PC-3 (cell line): ENCODE measurements at places on chromosomes 4 and X. TPM values are rescaled to one million over a fixed set of nuclear protein-coding genes. Genes with fewer than 3 reads are reported as not detected.

CPZ gene
- total RNA-seq: 21.7 and 27.9 TPM in 2 replicates

GRCh38 chr4:121860121-121860520 lies 10.2 kb downstream of the BBS7 start:
- no peaks in the 10 kb centered on the region for H3K4me1 ChIP-seq
- no peak overlapping the region for H3K4me3 ChIP-seq
- no peaks in the 10 kb centered on the region for H3K27me3 ChIP-seq
- H3K27ac ChIP-seq: no peak overlapping the region

SLC6A14 gene
- total RNA-seq: 0.07 TPM in 1 of 2 replicates, not detected in the other

DNA sequence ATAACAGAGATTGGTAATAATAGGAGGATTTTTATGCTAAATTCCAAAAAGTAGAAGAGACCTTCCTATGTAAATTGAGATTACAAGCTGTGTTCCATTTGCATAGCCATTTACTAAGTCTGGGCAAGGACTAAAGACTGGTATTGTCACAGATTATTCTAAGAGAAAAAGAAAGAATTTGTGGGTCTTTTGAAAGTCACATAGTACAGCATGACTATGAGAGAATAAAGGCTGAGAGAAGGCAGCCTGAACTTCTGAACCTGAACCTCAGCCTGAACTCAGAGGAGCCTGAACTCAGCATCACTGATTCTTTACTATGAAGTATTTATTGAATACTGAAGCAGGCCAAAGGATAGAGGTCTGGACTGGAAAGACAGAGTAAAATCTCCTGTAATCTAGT lies 297.5 kb downstream of the STPG2 start:
- H3K4me1 ChIP-seq: no peaks in the 10 kb centered on the region
- H3K4me3 ChIP-seq: no peak overlapping the region
- H3K36me3 ChIP-seq: no peaks in the 10 kb centered on the region
- H3K27me3 ChIP-seq: no peaks in the 10 kb centered on the region

- no peaks in the 10 kb centered on the region for H3K4me1 ChIP-seq
- H3K27ac ChIP-seq: no peak overlapping the region
- H3K36me3 ChIP-seq: peaks cover 84% of the 10 kb centered on the region
- H3K4me3 ChIP-seq: no peak overlapping the region; the same call in 1 of the 2 replicates
- H3K27me3 ChIP-seq: no peaks in the 10 kb centered on the region
These were observed 35.6 kb downstream of the ZNF141 start for GRCh38 chr4:373062-373839.

DNA sequence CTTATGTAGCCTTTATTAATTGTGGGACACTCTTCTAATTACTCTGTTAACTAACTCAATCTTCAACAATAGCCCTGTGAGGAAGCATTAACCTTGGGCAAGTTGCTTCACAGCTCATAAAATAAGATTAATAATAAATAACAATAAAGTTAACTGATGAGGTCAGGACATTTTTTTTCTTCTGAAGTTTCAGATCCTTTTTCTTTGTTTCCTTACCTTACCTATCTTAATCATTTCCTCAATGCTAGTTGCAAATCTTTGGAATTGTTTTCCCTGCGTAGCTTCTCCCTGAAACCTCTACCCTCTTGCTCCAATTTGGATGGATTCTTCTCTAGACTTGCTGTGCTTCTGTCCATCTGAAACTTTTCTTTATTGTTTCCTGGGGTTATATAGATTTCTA lies 17.5 kb upstream of the PLAC8 start:
- no peak overlapping the region for H3K4me3 ChIP-seq
- no peak for DNase-seq
- H3K4me1 ChIP-seq: peaks cover 2% of the 10 kb centered on the region; the same call in 1 of the 2 replicates
- no peaks in the 10 kb centered on the region for H3K27me3 ChIP-seq

DNA sequence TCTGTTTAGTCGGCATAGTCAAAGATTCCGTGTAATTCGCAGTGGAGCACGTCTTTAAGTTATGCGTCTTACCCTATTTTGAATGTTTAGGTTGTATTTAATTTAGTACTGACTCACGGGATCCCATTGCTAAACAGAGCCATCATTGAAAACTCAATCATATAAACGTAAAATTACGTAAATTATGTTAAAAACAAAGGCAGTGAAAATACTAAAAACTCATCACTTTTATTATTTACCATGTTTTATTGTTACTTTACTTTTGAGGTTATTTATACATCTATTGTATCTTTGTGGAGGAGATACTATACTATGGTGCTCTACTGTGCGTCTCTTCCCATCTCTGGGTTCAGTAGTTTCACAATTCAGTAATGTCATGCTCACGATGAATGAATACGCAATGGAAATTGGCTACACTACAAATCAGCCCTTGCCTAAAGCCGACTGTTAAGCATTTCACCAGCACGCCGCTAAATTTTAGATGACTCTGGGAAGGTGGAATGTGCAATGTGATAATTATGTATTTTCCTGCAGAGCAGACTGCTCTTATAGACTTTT lies 944 bp downstream of the FUNDC2 start:
- peak overlapping the region; percentile 77 for H3K4me3 ChIP-seq
- peak overlapping the region; percentile 90 for H3K27ac ChIP-seq
- peaks cover 13% of the 10 kb centered on the region for H3K4me1 ChIP-seq
- H3K27me3 ChIP-seq: no peaks in the 10 kb centered on the region

DNA sequence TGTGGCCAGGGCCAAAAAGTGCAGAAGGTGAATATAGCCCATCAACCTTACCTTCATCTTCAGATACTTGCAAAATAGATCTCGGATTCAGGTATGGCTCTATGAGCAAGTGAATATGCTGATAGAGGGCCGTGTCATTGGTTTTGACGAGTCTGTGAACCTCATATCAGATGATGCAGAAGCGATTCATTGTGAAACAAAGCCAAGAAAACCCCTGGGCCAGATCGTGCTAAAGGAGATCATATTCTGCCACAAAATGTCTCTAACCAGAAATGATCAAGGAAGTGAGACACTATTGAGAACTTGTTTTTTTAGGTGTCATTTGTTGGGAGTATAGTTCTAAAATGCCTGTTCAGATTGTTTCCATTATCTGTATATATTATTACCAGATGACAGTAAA lies 48.3 kb downstream of the PDK3 start:
- H3K27me3 ChIP-seq: no peaks in the 10 kb centered on the region
- H3K27ac ChIP-seq: no peak overlapping the region
- DNase-seq: peak; percentile 28
- H3K36me3 ChIP-seq: no peaks in the 10 kb centered on the region
- no peaks in the 10 kb centered on the region for H3K4me1 ChIP-seq
- no peak overlapping the region for H3K4me3 ChIP-seq

ALB gene
- 0.22 TPM in 1 of 2 replicates, not detected in the other for total RNA-seq

GRCh38 chr4:2765832-2766526 lies 9.8 kb upstream of the TNIP2 start:
- H3K4me3 ChIP-seq: no peak overlapping the region
- H3K27ac ChIP-seq: no peak overlapping the region
- no peaks in the 10 kb centered on the region for H3K36me3 ChIP-seq
- no peaks in the 10 kb centered on the region for H3K27me3 ChIP-seq
- H3K4me1 ChIP-seq: no peaks in the 10 kb centered on the region
- no peak for DNase-seq

- no peak overlapping the region for H3K4me3 ChIP-seq
- no peak for DNase-seq
- H3K36me3 ChIP-seq: no peaks in the 10 kb centered on the region
- no peaks in the 10 kb centered on the region; the same call in 1 of the 2 replicates for H3K4me1 ChIP-seq
- H3K27me3 ChIP-seq: no peaks in the 10 kb centered on the region
- H3K27ac ChIP-seq: no peak overlapping the region
These were observed 73.0 kb downstream of the LUZP4 start for GRCh38 chrX:115362334-115363095.

F8A3 gene
- 0.07 and 2.2 TPM in 2 replicates for total RNA-seq

RHOXF2 gene
- total RNA-seq: not detected in 2 replicates

HTN3 gene
- total RNA-seq: not detected in 2 replicates

DNA sequence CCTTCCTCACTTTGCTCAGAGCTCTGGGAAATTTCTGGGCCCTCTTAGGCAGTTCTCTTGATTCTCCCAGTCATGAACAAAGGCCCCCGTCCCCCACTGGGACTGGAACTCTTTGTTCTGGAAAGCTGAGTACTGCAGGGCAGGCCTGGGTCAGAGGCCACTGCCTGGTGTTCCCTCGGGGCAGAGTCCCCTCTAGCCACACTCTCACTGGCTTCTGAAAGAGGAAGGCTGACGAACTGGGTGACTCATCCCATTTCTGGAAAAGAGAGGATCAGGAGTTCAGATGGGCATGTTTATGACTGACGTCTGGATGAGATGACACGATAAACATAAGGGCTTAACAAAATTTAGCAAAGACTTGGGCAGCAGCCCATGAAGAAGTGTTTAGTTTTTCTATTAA lies 47.7 kb downstream of the DDX3X start:
- H3K4me1 ChIP-seq: peaks cover 30% of the 10 kb centered on the region
- peak; percentile 90 for DNase-seq
- peak overlapping the region; percentile 66 for H3K27ac ChIP-seq

ATP2B3 gene
- not detected in 2 replicates for total RNA-seq

DNA sequence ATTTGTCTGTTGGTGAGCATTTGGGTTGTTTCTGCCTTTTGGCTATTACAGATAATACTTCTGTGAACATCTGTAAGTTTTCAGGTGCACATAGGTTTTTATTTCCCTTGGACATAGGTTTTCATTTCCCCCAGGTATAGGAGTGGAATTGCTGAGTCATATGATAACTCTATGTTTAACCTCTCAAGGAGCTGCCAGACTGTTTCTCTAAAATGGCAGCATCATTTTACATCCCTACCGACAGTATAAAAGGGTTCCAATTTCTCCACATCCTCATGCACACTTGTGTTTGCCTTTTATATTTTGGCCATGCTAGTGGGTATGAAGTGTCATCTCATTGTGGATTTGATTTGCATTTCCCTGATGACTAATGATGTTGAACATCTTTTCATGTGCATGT lies 53.5 kb downstream of the TMEM164 start:
- no peaks in the 10 kb centered on the region for H3K36me3 ChIP-seq
- H3K4me3 ChIP-seq: no peak overlapping the region
- DNase-seq: no peak
- no peak overlapping the region for H3K27ac ChIP-seq
- peaks cover 5% of the 10 kb centered on the region; the same call in 1 of the 2 replicates for H3K4me1 ChIP-seq

DNA sequence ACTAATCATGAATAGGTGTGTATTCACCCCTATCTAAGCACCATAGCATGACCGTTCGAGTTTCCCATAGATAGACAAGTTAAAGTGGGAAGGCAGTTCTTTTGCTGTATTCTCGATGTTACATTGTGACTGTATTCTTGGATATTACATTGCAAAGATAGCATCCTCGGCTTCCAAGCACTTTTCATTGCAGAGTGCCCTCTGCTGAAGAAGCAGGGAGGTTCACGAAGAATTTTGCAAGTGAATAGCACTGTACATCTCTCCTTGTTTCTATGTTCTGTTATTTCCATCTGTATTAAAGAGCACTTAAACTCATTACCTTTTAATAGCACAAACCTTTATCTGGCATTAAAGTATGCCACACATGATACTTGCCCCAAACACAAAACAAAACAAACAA lies 426.7 kb upstream of the ARX start:
- peak; percentile 4 for DNase-seq
- H3K27ac ChIP-seq: no peak overlapping the region
- H3K4me3 ChIP-seq: no peak overlapping the region
- no peaks in the 10 kb centered on the region for H3K36me3 ChIP-seq
- H3K4me1 ChIP-seq: no peaks in the 10 kb centered on the region
- H3K27me3 ChIP-seq: no peaks in the 10 kb centered on the region
